ENCODE measurements at places on chromosomes 6 and 20.

DNA sequence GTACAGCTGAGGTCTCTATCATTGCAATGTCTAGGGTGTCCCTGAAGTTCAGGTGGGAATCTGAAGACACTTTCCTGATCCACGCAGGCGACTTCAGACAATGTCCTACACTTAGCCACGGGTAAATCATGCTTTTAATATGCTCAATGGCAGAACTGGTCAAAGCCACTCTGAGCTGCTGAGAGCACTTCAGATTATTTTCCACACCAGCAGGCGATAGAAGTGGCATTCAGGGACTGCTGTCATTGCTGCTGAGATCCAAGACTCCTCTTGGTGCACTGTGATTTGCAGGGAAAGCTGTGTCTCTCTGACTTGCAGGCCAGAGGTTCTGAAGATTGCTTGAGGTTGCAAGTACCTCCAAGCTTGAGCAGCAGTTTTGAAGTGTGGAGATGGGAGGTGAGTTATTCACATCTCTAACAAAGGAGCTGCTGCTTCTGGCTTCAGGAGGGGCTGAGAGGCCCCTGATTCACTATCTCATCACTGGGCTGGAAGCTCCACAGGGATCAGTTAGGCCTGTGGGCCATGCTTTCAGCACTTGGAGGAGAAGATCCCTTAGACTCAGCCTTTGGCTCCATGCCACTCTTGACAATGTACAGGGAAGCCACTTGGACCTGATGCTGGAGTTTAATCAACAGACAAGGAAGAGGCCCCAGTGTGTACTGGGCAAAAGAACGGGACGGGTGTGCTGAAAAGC lies 2.9 kb upstream of the SSTR4 start:
- no peak for DNase-seq

DNA sequence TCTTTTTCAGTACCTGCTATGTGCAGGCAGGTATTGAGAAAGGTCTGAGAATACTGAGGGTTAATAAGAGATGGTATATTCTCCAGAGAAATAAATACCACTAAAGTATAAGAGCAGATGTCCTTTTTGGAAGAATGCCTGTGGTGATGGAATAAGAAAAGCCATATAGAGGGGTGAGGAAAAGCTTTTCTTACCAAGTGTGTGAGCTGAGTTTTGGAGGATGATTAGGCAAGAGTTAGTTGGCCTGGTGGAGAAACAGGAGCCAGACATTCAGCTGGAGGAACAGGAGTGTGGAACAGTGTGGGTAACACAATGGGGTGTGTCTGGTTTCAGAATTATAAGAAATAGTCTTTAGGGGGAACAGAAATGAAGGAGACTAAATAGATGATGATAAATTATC lies 19.9 kb downstream of the ZNF451 start:
- no peak for DNase-seq

- DNase-seq: no peak
Observed at GRCh38 chr20:20443504-20443903, 75.6 kb downstream of the INSM1 start.

- DNase-seq: no peak
Observed at GRCh38 chr20:58075586-58076345, 152.7 kb downstream of the ANKRD60 start.

GRCh38 chr20:51054233-51054632 lies 31.3 kb upstream of the KCNG1 start:
- DNase-seq: no peak

DNA sequence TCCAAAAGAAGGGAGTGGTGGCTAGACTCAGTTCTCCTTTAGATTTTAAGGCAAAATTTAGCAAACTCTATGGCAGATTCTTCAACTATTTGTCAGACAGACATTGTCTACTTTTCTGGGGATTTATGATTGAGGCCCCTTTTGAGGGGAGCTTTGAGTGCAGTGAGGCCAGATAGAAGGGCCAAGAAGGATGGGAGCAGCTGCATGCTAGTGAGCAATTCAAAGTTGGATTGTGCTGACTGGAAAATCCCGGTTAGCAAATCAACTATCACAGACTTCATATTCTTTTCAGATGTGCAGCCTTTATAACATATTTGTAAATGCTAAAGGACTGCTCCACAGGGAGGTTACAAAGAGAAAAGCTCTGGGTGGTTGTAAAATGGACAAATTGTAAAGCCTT lies 35.0 kb upstream of the ESR1 start:
- DNase-seq: no peak

Data from putamen (tissue), 1 donor.